ENCODE measurements at places on chromosomes 13 and 19. TPM values are rescaled to one million over a fixed set of nuclear protein-coding genes. Genes with fewer than 3 reads are reported as not detected.

The U2AF1L4 gene
- total RNA-seq: 42.5 TPM

The ZNF177 gene
- 1.6 TPM for total RNA-seq

The MBD3 gene
- 92.5 TPM for total RNA-seq

The IZUMO2 gene
- total RNA-seq: not detected

The VSTM1 gene
- total RNA-seq: not detected

The ZNF793 gene
- 3.5 TPM for total RNA-seq

The PROZ gene
- not detected for total RNA-seq

The HRC gene
- total RNA-seq: not detected

The MCEMP1 gene
- not detected for total RNA-seq

The MTUS2 gene
- total RNA-seq: not detected

The TMEM143 gene
- 19.4 TPM for total RNA-seq

The CNN1 gene
- total RNA-seq: not detected

The CFD gene
- total RNA-seq: 0.60 TPM

The YIPF2 gene
- 21.7 TPM for total RNA-seq

The RASL11A gene
- 3.1 TPM for total RNA-seq

The FCAR gene
- total RNA-seq: not detected

The MISP gene
- total RNA-seq: not detected

The OR4F17 gene
- not detected for total RNA-seq

The B3GNT8 gene
- total RNA-seq: 1.1 TPM

The CGB8 gene
- total RNA-seq: not detected

The OR7C1 gene
- not detected for total RNA-seq

The EPN1 gene
- total RNA-seq: 36.2 TPM

The IGLON5 gene
- 0.23 TPM for total RNA-seq

The CCDC70 gene
- total RNA-seq: 0.72 TPM

All from activated CD8-positive, alpha-beta T cell treated with anti-CD3 and anti-CD28 coated beads for 36 hours (primary cell).